ENCODE measurements at places on chromosomes 2 and 18.

GRCh38 chr18:48949050-48949605 lies 1.6 kb downstream of the SMAD7 start:
- no peak for DNase-seq

DNA sequence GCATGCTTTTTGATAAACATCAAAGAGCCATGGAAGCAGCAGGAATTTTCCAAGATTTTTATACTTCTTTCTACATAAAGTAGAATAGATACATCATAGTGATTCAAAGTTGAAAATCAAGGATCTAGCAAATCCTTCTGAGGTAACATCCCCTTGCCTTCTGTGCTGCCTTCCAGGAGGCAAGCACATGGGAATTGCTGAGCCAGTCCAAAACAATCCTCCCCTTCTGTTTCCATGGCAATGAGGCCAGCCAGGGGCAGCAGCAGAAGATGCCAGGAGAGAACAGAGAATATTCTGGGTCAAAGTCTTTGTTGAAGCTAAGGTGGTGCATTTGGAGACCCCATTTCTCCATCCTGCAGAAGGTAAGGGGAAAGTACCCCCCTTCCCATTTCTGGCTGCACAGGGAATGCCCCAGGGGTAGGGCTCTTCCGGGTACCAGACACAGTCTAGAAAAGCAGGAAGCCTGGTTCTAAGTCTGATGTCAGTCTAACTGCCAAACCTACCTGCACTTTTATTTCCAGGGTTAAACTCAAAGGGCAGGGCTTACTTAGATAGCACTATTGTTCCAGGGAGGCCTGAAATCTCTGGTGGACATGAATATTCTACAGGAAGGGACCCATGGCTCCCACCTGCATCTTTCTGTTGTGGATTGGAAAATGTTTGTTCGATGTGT lies 22.1 kb downstream of the CENPA start:
- DNase-seq, result no peak

DNA sequence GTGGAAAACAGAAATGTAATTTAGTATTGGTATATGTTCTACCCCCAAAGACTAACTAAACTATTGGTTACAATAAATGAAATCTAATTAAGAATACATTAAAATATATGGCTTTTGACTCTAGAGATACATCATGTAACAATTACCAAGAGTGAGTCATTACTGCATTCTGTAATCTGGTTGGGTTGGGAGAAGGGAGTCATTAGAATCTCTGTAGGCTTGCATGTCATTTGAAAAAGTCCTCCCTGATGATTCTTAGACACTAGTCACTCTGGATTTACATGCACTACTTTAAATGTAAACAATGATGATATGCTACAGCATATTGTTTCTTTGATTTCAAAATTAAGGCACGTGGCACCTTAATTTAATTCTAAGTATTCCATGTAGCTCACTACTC lies 293.4 kb upstream of the CHST9 start:
- DNase-seq, result no peak

GRCh38 chr2:172842511-172843265 lies 107.0 kb downstream of the RAPGEF4 start:
- DNase-seq, result no peak

DNA sequence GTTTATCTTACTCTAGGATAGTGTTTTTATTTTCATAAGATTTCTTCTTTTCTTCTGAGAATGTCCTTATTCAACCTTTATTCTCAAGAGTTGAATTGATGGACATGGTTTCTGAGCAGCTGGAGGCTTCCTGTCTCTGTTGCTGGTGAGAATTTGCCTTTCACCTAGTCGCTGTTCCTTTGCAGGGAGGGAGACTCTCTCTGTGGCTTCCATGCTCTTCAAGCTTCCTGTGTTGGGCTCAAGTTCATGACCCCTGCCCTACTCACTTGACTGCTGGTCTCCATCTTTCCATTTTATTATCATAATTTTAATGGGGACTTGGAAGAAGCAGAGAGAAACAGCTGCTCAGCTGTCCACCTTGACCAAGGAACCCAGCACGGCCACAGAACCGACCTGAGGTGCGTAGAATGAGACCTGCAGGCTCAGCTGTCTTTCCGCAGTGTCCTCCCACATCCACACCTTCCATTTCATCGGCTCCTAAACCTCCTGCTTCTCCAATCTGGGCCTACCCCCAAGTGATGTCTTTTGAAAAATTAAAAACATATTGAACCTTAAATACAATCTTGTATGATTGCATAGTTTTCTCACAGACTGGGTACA lies 24.2 kb downstream of the TMEM18 start:
- no peak for DNase-seq
